ENCODE measurements at places on chromosomes 5 and 9.

- peaks cover 5% of the 10 kb centered on the region for H3K4me1 ChIP-seq
- DNase-seq, result no peak
- H3K36me3 ChIP-seq, result no peaks in the 10 kb centered on the region
- no peaks in the 10 kb centered on the region for H3K27me3 ChIP-seq
- H3K4me3 ChIP-seq, result no peak overlapping the region
These were observed 26.9 kb upstream of the EEIG1 start for GRCh38 chr9:128007566-128008138.

GRCh38 chr9:132268725-132269352 is 85.9 kb downstream of the SETX start:
- no peaks in the 10 kb centered on the region for H3K27me3 ChIP-seq
- peak; percentile 50 for DNase-seq
- H3K36me3 ChIP-seq, result peaks cover 50% of the 10 kb centered on the region
- H3K27ac ChIP-seq, result no peak overlapping the region

DNA sequence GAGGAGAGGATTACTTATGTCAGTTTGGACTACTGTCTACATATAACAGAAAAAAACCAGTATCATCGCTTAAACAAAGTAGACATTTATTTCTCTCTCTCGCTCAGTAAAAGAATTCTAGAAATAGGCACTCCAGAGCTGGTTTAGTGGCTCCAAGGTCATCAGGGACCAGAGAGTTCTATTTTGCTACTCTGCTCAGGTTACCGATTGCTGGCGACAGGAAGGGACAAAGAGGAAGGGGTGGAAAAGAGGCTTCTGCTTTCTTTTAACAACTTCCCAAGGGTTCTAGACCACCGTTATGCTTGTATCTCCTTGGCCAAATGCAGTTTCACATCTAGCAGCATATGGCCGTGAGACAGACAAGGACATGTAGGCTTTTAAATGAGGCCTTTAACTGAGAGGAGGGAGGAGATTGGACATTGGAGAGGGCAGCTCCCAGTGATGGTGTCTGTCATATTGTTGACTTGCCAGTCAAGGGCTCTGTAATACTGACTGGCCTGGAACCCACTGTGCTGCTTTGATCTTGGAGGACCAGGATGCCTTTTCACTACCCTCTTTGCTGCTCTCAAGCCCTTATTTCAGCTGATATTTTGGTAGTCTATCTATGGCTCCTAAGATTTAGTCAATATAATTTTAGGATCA is 15.6 kb upstream of the DCP2 start:
- no peak overlapping the region for H3K27ac ChIP-seq
- no peak overlapping the region for H3K4me3 ChIP-seq
- H3K27me3 ChIP-seq, result no peaks in the 10 kb centered on the region
- H3K4me1 ChIP-seq, result no peaks in the 10 kb centered on the region

DNA sequence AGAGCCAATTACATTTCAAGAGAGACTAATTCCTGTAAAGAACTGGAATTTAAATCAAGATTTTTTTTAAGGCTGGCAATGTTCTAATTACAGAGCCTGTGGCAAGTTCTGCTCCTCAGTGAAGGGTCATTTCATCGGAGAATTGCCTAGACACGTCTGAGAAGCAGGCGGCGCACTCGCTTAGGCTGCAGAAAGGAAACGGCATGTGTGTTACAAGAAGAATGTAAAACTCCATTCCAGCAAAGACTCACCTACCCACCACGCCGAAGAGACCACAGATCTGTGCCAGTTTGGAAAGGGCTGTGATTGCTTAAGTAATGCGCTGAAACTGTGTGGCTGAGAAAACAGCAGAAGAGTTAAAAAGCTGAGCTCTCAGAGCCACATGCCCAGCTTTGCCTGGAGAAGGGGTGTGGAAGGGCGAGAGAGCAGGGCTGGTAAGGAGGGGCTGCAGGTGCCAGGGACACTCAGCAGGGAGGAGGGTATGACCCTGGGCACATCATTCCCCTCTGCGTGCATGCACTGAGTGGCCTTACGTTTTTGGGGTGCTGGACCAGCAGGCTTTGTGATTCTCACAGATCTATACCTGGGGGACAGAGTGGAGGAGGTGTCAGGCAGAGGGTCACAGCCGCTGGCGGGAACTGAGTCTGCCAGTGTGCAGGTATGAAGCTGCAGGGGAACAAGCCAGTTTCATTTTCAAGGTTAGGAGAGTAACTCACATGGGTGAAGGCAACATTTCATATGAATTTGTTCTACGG is 17.8 kb upstream of the SLC25A51 start:
- DNase-seq, result no peak
- no peaks in the 10 kb centered on the region for H3K36me3 ChIP-seq
- H3K27me3 ChIP-seq, result no peaks in the 10 kb centered on the region
- no peak overlapping the region for H3K27ac ChIP-seq
- no peak overlapping the region for H3K4me3 ChIP-seq
- peaks cover 35% of the 10 kb centered on the region for H3K4me1 ChIP-seq

GRCh38 chr9:16316456-16316855 is 554.0 kb downstream of the BNC2 start:
- H3K4me1 ChIP-seq, result no peaks in the 10 kb centered on the region
- no peak overlapping the region for H3K27ac ChIP-seq
- no peaks in the 10 kb centered on the region for H3K36me3 ChIP-seq
- no peak overlapping the region for H3K4me3 ChIP-seq
- DNase-seq, result no peak

GRCh38 chr5:112549127-112549526 is 130.1 kb upstream of the EPB41L4A start:
- H3K27me3 ChIP-seq, result no peaks in the 10 kb centered on the region
- no peak overlapping the region for H3K27ac ChIP-seq
- H3K4me3 ChIP-seq, result no peak overlapping the region

DNA sequence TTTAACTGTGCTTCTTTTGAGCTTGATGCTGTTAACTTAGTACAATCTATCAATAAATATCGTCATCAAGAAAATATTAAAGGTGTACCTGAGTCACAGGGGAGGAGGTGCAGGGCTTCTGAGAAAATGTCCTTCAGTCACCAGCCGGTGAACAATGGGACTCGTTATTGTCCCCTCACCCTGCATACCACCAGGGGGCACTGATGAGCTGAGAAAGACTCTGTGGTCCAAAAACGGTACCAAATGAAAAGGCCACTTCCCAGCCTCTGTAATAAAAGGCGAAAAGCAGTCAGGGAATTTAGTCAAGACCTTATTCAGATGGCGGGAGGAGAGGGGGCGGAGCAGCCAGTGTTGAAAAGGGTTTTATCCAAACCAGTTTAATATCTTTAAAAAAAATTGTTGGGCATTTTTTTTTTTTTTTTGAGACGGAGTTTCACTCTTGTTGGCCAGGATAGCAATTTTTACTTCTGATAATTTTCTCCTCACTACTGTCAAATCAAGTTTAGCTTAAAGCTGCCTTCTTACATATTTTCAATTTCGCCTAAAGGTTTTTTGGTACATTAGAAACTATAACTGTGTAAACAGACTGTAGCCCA is 271.9 kb upstream of the ADAMTS16 start:
- no peaks in the 10 kb centered on the region for H3K4me1 ChIP-seq
- H3K27ac ChIP-seq, result no peak overlapping the region
- H3K27me3 ChIP-seq, result no peaks in the 10 kb centered on the region
- H3K4me3 ChIP-seq, result no peak overlapping the region

- no peaks in the 10 kb centered on the region for H3K4me1 ChIP-seq
- no peak overlapping the region for H3K4me3 ChIP-seq
- H3K27ac ChIP-seq, result no peak overlapping the region
- H3K36me3 ChIP-seq, result no peaks in the 10 kb centered on the region
These were observed 55.9 kb upstream of the BARX1 start for GRCh38 chr9:94010980-94011533.

Measured in H1 (cell line).